ENCODE measurements at places on chromosomes 11 and 22. TPM values are rescaled to one million over a fixed set of nuclear protein-coding genes. Genes with fewer than 3 reads are reported as not detected.

DNA sequence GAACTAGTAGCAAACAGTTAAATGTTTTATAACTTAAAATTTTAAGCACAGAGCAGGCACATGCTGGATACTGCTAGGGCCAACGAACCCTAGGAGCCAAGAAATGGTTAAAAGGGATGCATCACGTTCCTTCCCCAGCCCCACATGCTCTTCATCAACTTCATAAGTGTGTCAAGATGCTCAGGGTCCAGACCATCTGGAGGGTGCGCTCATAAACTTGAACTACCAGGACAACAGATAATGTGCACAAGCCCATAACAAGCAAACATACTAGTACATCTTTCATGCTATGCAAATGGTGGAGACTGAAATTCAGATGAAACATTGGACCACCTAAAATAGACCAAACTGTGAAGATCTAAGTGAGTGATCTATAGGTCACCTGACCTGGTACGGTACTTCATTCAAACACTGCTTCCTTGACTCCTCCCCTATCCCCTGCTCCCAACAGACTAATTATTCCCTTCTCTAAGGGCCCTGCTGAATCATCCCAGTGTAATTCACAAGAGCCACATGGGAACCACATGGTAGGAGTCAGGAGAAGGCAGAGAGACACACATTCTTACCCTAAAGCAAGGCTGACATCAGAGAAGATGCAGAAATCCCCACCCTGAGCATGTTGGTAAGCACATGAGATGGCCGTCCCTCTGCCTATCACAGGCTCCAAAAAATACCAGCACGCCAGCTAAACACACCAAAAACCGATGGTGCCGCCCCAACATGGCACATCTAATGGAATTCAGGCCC is 83.9 kb downstream of the ETS1 start:
- peaks cover 5% of the 10 kb centered on the region for H3K4me1 ChIP-seq
- no peak for DNase-seq
- no peaks in the 10 kb centered on the region for H3K36me3 ChIP-seq
- peak overlapping the region; percentile 5 for H3K27ac ChIP-seq
- H3K4me3 ChIP-seq = no peak overlapping the region

NXPE2 gene
- total RNA-seq = 0.19 TPM

GRCh38 chr22:30038219-30038618 is 42.0 kb upstream of the HORMAD2 start:
- no peaks in the 10 kb centered on the region for H3K4me1 ChIP-seq
- no peaks in the 10 kb centered on the region for H3K36me3 ChIP-seq
- no peak for DNase-seq

- no peaks in the 10 kb centered on the region for H3K4me1 ChIP-seq
- no peaks in the 10 kb centered on the region for H3K36me3 ChIP-seq
- H3K4me3 ChIP-seq = no peak overlapping the region
- no peak overlapping the region for H3K27ac ChIP-seq
These were observed 10.1 kb downstream of the PHF21B start for GRCh38 chr22:44999687-45000086.

APOBEC3B gene
- not detected for total RNA-seq

DNA sequence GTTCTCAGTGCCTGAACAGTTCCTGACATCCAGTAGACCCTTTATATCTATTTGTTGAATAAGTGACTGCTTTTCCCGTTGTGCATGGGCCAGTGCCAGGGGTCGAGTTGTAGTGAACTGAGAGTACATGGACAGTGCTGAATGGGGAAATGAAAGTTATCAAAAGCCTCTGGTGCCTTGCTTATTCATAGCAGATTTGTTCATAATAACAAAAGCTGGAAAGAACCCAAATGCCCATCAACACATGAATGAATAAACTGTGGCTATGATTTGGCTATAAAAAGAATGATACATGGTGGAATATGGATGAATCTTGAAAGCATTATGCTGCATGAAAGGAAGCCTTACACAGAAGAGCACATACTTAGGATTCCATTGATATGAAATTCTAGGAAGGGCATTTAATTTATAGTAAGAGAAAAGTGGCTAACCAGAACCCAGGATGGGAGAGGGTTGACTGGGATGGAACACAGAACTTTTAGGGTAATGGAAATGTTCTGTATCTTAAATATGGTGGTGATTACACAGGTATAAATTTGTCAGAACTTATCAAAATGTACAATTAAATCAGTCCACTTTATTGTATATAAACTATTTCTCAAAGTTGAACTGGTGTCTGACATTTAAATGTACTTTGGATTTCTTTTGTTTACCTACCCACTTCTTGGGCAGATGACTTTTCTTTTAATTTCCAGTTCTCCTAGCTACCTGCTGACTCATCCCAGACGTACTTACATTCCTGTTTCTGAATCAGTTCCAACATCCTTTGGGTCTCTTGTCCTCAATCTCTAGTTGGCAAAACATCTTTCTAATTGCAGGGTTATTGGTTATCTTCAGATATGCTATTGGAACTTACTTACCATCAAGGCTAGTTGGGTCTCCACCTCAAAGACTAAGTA is 42.8 kb downstream of the PACS1 start:
- H3K27ac ChIP-seq = no peak overlapping the region
- no peaks in the 10 kb centered on the region for H3K36me3 ChIP-seq
- H3K27me3 ChIP-seq = no peaks in the 10 kb centered on the region
- peaks cover 8% of the 10 kb centered on the region for H3K4me1 ChIP-seq
- DNase-seq = peak; percentile 60
- no peak overlapping the region for H3K4me3 ChIP-seq

DNA sequence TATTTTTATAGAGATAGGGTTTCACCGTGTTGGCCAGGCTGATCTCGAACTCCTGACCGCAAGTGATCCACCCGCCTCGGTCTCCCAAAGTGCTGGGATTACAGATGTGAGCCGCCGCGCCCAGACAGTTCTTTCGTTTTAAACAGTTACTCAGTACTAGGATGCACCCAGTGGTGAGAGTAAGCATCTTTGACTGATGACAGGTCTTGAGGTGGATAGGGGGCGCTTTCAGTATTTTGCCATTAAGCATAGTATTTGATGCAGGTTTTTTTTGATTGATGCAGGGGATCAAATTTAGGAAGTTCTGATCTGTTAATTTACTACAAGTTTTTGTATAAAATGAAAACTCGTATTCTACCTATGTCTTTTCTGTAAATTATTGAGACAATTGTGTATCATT is 13.2 kb upstream of the TRIM34 start:
- H3K4me3 ChIP-seq = no peak overlapping the region
- H3K4me1 ChIP-seq = no peaks in the 10 kb centered on the region
- H3K36me3 ChIP-seq = peaks cover 2% of the 10 kb centered on the region
- H3K27ac ChIP-seq = no peak overlapping the region
